ENCODE measurements at places on chromosomes 7 and 10.

DNA sequence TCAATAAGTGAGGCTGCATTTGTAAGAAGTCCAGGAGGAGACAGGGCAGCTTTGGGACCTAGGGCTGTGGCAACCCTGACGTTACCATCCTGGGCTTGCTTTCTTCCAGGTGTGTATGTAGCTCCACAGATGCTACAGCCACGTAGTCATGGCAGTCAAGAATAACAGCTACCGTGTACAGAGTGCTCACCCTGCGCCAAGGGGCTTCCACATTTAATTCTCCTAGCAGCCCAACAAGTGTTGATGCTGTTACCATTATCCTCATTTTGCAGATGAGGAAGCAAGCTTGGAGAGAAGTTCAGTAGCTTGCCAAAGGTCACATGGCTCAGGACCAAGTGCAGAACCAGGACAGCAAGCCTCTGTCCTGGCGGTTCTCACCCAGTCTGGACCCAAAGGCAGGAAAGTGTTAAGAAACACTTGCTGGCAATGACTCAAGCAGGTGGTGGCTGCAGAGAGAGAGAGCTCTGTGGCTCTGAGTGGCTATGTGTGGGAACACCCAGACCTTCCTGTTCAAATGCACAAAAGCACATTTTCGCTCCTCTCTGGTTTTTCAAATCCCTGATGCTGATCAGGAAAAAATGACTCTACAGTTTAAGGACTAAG is 89.8 kb downstream of the CREM start:
- DNase-seq, result peak; percentile 69

- DNase-seq, result no peak
Observed at GRCh38 chr10:5760515-5760914, 52.7 kb downstream of the GDI2 start.

DNA sequence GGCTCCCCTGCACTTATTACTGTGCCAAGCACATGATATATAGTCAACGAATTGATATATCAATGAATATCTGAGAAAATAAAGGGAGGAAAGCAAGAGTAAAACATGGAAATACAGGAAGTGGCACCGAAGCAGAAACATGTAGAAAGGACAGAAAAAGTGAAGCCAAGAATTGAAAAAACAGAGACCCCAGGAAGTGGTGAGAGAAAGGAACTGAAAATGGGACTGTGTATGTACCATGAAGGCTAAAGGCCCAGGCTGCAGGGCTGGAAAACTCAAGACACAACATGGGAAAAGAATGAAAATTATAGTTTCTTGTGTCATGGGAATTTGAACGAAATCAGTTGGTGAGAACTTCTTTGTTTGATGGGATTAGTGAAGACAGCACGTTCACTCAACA is 60.6 kb downstream of the MAP3K8 start:
- DNase-seq, result no peak

- DNase-seq, result no peak
Observed at GRCh38 chr10:86963341-86963919, 4.9 kb upstream of the ADIRF start.

DNA sequence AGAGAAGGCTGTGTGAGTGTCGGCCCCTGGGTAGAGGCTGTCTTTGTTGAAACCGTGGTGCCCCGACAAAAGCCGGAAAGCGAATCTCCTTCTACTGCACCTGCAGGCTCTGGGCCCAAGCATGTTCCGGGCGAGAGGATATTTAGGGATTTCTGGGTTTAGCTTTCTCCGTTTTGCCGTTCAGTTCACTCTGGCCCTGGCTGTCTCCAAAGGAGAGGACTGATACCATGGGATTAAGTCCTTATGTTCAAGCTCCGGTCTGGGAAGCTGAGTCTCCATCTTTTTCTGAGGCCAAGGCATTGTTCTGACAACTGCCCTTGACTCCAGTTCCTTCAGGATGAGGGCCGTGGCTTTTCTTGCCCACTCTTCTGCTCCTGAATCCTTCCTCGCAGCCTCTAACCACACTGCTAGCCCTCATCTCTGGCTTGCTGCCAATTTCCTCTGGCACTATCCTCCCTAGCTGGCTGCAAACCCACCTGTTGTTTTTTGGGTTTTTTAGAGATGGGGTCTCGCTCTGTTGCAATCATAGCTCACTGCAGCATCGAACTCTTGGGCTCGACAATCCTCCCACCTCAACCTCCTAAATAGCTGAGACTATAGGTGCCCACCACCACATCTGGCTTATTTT is 206.8 kb downstream of the SKIDA1 start:
- no peak for DNase-seq

DNA sequence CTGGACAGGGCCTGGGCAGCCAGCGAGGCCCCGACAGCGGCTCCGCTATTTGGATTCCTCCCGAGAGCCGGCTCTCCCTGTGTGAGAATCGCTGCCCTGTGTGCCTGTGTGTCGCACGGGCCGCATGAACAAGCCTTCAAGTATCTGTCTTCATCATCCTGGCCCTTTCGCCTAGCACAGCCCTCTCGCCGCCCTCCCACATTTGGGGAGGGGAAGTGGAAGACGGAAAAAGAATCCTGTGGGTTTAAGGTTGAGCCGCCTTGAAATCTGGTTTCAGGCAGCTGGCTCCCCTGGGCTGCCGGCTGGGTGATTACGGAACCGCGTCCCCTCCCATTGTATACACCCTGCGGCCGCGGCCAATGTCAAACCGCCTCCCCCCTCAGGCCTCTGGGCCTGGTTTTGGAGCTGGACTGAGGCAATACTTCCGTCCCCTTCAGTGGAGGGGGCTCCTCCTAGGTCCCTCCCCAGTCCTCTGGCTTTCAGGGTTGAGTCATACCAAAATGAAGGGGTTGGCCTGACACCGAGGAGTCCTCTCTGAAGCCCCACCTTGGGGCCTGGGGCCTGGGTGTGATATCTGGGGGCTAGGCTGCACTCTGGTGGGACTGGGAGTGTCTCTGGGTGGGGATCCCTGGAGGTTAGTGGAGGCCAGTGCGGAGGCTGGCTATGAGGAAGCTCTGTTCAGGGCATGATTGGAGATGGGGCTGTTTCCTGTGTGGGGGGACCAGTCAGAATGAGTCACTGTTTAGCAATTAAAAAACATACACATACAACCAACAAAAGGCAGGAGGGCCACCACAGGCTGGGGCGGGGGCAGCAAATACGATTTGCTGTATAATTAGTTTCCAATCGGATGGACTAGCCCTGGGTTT is 1.7 kb downstream of the TRIM8 start:
- peak; percentile 77 for DNase-seq

DNA sequence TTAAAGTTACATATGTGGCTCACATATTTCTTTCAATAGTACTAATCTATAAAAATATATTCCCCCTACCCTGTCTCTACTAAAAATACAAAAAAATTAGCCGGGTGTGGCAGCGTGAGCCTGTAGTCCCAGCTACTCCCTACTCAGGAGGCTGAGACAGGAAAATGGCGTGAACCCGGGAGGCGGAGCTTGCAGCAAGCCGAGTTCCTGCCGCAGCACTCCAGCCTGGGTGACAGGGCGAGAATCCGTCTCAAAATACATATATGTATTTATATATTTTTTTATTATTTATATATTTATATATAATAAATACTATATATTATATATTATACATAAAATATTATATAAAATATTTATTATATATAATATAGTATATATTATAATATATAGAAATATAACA is 69.7 kb upstream of the GRM3 start:
- no peak for DNase-seq

DNA sequence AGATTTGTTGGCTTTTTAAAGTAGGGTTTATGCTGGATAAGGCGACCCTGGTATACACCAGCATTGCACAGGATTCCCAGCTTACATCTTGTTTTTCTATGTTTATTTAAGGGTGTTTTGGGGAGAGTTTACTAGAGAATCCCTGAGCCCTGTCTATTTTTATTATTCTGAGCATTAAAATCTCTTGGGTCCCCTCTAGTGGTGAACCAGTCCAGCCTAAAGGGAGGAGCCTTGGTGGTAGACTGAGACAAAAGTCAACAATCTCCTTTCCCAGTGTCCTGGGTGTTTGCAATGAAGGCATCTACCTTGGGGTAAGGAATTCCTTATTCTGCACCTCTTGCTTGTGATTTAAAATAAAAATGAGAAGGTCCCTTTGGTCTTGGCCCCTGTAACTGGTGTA is 38.2 kb downstream of the ANTXRL start:
- no peak for DNase-seq

DNA sequence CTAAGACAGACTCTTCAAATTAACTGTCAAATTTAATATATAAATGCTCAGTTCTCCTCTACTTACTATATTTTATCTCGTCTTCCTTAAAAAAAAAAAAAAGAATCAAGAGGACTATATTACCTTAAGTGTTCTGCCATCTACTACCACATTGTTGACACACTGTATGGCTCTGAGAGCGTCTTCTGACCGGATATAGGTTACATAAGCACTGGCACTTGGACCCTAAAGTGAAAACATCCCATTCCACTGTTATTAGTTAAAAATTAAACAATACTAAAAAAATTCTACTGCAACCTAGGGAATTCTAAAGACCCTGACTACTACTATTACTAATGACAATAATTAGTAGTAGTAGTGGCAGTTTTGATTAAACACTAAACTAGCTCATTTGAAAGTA is 95.7 kb downstream of the CNOT4 start:
- DNase-seq, result no peak

GRCh38 chr7:36346260-36346831 is 43.3 kb upstream of the ANLN start:
- DNase-seq, result no peak

- DNase-seq, result no peak
Observed at GRCh38 chr10:132035476-132035875, 30.3 kb upstream of the JAKMIP3 start.

GRCh38 chr7:88217675-88218428 is 2.0 kb downstream of the SRI start:
- DNase-seq, result no peak

DNA sequence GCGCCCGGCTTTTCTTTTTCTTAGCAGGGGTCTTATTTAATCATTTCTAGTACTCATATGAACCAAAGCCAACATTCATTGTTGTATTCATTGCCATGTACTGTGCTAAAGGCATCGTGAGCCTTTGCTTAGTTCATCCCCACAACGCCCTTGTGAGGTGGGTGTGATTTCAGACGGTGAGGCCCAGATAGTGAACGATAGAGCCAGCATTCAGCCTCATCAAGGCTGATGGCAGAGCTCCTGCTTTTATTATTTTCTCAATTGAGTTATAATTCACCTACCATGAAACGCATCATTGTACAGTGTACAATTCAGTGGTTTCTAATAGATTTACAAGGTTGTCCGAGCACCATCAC is 50.1 kb downstream of the HK1 start:
- DNase-seq, result peak; percentile 6

DNA sequence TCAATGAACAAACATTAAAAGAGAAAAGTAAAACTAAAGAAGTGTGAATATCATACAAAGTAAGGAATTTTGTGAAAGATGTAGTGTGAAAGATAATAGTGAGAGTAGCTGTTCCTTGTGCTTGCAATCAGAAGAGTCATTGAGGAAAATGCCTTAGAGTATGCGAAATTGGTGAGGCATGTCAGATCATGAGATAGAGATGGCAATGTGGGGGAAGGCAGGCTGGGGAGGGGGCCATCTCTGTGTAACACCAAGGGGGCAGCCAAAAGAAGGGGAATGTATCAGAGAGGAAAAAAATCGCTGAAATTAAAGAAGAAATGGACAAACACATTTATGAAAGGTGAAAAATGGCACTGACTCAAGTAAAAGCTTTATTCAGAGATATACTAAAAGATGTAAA is 19.6 kb upstream of the PRKAR2B start:
- no peak for DNase-seq

- no peak for DNase-seq
Observed at GRCh38 chr10:82400841-82401240, 525.8 kb downstream of the NRG3 start.

DNA sequence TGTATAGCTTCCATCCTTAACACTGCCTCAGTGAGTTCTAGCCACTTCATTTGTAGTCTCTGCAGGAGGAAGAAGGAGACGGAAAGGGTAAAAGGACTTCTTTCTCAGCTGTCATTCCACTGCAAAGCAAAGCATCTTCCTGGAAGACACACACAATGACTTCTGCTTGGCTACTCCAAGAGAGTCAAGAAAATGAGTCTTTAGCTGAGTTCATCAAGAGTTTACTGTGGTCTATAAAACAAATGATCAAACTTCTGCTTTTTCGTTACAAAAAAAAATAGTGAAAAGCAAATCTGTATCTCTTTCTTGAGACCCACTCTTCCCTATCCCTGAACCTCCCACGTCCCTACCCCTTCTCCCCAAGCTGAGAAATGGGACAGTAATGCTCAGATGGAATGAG is 205.0 kb upstream of the AHR start:
- DNase-seq, result no peak

GRCh38 chr10:15196021-15196834 is 27.7 kb upstream of the NMT2 start:
- no peak for DNase-seq

DNA sequence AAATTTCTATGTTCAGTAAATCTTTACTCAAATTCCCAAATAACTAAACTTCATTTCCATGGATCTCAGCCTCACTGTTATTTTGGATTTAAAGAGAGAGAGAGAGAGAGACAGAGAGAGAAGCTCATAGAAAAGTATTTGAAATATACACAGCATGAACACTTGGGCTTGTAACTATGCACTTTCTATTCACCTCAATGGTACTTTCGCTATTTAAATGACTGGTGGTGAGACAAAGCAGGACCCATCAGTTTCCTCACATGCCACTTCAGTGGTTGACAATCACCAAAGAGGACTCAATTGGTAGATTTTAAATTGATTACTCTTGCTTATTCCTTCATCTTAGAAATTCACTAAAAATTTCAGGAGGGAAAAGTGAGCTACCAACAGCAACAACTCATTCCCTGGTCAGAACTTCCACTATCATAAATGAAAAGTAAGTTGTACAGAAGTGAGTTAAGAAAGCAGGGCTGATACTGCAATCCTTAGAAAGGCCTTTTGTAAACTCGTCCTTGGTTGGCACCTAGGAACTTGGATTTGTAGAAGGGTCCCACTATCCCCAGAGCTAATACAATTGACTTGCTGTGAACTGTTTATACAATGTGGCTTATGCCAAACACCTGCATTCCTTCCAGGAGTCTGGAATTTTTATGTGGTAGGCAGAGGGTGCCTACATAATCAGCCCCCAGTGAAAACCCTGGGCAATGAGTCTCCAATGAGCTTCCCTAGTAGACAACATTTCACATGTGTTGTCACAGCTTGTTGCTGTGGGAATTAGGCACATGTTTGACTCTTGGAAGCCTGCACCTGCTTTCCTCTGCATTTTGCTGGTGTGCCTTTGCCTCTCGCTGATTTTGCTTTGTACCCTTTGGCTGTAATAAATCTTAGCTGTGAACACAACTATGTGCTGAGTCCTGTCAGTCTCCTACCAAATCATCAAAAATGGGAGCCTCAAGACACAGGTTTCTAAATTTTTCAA is 10.8 kb downstream of the ERLIN1 start:
- no peak for DNase-seq

- DNase-seq, result no peak
Observed at GRCh38 chr7:119945822-119946221, 327.2 kb upstream of the KCND2 start.
